ENCODE measurements at places on chromosomes 11 and 22.

GRCh38 chr22:24426851-24427499, 424 bp upstream of the ADORA2A start:
- no peak for DNase-seq

GRCh38 chr11:58813693-58814092, 30.8 kb downstream of the GLYATL2 start:
- DNase-seq: no peak

- DNase-seq: no peak
Measured at GRCh38 chr22:21639359-21639758, 2.7 kb upstream of the SDF2L1 start.

GRCh38 chr11:128189823-128190222, 397.5 kb downstream of the ETS1 start:
- no peak for DNase-seq

DNA sequence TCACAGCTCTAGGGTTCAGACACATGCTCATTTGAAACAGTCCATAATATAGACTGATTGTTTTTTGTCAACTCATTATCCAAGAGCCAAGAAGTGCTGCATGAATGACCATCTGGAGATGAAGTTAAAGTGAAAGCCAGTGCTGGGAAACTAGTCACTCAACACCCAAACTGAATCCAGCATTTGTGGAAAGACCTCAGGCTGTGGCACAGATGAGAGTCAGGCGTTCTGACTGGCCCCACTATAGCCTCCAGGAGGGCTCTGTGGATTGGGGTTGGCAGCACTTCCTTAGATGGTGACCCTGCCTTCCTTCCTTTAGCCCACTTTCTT, 2.1 kb downstream of the FEZ1 start:
- no peak for DNase-seq

DNA sequence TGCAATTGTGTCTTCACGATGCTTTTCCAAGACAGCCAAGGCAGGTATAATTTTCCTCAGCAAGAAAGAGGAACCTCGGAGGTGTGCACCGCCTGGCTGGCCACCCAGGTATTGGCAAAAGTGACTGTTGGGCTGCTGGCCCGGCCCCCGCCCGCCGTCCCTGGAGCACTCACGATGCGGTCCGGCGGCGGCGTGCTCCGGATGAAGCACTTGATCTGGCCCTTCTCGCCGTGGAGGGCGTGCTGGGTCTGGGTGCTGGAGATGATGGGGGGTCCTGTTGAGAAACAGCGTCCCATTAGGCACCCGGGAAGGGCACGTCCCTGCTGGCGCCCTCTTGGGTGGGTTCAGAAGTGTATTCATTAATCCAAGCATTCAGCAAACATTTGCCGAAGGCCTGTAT, 84.8 kb downstream of the ST3GAL4 start:
- DNase-seq: no peak

DNA sequence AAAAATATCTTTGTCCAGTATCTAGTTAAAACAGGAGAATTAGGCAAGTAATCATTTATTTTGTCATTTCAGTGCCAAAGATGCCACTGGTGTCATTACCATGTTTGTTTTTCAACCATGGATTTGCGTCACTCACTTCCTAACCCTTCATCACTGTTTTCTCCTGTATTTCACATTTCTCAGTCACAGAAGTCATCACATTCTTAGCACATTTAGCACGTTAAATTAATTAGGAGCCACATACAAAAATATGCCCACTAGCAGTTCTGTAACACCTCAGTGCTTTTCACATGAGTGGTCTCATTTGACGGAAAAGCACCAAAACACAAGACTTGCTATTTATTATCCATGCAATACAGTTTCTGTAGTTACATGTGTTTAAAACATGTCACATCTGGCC, 546.0 kb downstream of the METTL15 start:
- DNase-seq: no peak

Data from CD4-positive, alpha-beta T cell treated with Interleukin-6 for 4 hours (primary cell).